ENCODE measurements at places on chromosomes 7 and 10. TPM values are rescaled to one million over a fixed set of nuclear protein-coding genes. Genes with fewer than 3 reads are reported as not detected.

DNA sequence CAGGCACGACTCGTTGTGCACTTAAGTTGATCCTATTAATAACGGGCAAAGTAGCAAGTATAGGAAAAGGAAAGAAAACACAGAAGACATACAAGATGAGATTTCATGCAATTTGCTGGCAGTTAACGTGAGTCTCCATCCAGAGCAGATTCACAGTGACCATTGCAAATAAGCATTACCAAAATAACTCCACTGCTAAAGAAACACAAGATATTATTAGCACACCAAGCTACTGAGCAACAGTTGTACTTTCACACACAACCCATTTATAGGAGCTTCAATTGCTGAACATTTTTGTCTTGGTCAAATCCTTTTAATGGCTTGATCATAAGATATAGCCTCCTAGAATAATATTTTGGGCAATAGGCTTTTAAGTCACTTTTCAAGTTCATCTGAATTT is 187.7 kb upstream of the HGF start:
- DNase-seq, result no peak
- no peak overlapping the region for H3K4me3 ChIP-seq

GRCh38 chr10:689121-689451 is 382 bp downstream of the DIP2C start:
- H3K4me1 ChIP-seq, result peaks cover 45% of the 10 kb centered on the region
- H3K27ac ChIP-seq, result peak overlapping the region; percentile 96
- H3K36me3 ChIP-seq, result no peaks in the 10 kb centered on the region
- no peak for DNase-seq

OR9A2 gene
- not detected for total RNA-seq

DNA sequence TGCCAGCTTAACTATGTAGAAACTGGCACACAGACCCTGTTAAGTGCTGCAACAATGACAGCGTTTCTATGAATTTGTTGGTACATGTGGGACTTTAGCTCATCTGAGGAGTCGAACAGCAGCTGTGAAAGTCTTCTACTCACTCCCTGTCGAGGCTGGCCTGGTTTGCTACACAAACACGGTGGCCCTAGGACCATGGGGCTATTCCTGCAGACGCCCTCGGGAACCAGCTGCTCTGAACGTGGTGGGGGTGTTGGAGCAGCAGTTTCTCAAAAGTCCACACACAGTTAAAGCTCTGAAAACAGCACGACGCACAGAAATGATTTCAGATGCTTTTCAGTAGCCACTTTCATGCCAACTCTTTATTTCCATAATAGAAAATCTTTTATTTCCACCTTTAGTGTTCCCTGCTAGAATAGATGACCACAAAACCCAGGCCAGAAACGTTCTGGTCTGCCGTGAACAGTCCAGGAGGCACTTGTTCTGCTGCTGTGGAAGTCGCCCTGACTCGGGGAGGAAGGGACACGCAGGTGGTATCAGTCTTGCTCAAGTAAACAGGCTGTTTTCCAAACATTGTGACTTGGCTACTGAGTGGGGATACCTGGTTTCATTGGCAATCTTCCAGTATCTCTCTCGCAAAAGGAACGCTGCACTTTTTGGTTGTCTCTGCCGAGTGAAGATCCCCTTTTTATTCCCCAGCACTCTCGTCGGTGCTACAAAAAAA is 21.5 kb downstream of the GUSB start:
- no peak for DNase-seq
- no peaks in the 10 kb centered on the region for H3K27me3 ChIP-seq
- H3K4me3 ChIP-seq, result no peak overlapping the region

BTRC gene
- 3.5 TPM for total RNA-seq

- no peak overlapping the region for H3K4me3 ChIP-seq
- H3K27ac ChIP-seq, result no peak overlapping the region
- no peaks in the 10 kb centered on the region for H3K27me3 ChIP-seq
- DNase-seq, result no peak
Measured at GRCh38 chr7:133391206-133391605, 138.3 kb downstream of the EXOC4 start.

DNA sequence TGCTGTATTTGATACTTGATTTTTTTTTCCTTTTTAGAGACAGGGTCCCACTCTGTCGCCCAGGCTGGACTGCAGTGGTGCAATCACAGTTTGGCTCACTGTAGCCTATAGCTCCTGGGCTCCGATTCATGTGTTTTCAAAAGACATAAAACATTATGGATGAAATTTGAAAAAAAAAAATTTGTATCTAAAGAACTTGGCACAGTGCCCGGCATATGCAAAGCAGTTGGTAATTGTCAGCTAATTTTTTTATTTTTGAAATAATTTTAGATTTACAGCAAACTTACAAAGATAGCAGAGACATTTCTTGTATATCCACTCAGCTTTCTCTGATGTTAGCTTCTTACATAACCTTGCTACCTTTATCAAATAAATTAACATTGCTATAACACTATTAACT is 20.3 kb upstream of the SAMD8 start:
- H3K27ac ChIP-seq, result no peak overlapping the region
- no peak for DNase-seq
- no peaks in the 10 kb centered on the region for H3K4me1 ChIP-seq
- no peak overlapping the region for H3K4me3 ChIP-seq

DNA sequence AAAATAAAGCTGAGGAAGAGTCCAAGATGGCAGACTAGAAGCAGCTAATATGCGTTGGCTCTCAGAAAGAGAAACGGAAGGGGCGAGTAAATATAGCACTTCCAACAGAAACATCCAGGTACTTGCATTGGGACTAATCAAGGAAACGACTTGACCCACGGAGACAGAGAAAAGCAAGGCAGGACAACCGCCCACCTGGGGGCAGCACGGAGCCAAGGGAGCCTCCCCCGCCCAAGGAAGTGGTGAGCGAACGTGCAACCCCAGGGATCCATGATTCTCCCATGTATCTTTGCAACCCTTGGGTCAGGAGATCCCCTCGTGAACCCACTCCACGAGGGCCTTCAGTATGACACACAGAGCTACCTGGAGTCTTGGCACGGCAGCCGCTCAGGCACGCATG is 45.4 kb upstream of the GRM3 start:
- H3K27me3 ChIP-seq, result no peaks in the 10 kb centered on the region
- H3K4me1 ChIP-seq, result no peaks in the 10 kb centered on the region
- no peak for DNase-seq
- H3K36me3 ChIP-seq, result no peaks in the 10 kb centered on the region
- H3K27ac ChIP-seq, result no peak overlapping the region

TMEM213 gene
- total RNA-seq, result not detected

GRCh38 chr10:106959521-106959920 is 205.0 kb downstream of the SORCS1 start:
- H3K36me3 ChIP-seq, result no peaks in the 10 kb centered on the region
- H3K27me3 ChIP-seq, result no peaks in the 10 kb centered on the region
- no peaks in the 10 kb centered on the region for H3K4me1 ChIP-seq
- no peak for DNase-seq

- H3K27ac ChIP-seq, result no peak overlapping the region
- no peaks in the 10 kb centered on the region for H3K36me3 ChIP-seq
- H3K4me3 ChIP-seq, result no peak overlapping the region
- no peaks in the 10 kb centered on the region for H3K27me3 ChIP-seq
- no peaks in the 10 kb centered on the region for H3K4me1 ChIP-seq
Measured at GRCh38 chr10:50850578-50851230, 34.7 kb downstream of the A1CF start.

ADAM8 gene
- total RNA-seq, result 50.8 TPM

GRCh38 chr10:132785723-132786475 is at the start of gene NKX6-2:
TSS of gene NKX6-2 (minus strand) at chr10:132786147. CDS start at chr10:132785948, 199 bp downstream.
- peaks cover 10% of the 10 kb centered on the region for H3K36me3 ChIP-seq
- DNase-seq, result peak; percentile 63
- no peak within 1 kb of the TSS for H3K27ac ChIP-seq

GRCh38 chr10:103041391-103041790 is 123.3 kb downstream of the CNNM2 start:
- H3K4me3 ChIP-seq, result no peak overlapping the region
- H3K36me3 ChIP-seq, result no peaks in the 10 kb centered on the region
- DNase-seq, result no peak
- no peak overlapping the region for H3K27ac ChIP-seq
- H3K4me1 ChIP-seq, result peaks cover 22% of the 10 kb centered on the region

- H3K36me3 ChIP-seq, result no peaks in the 10 kb centered on the region
- H3K4me3 ChIP-seq, result no peak overlapping the region
- H3K27me3 ChIP-seq, result no peaks in the 10 kb centered on the region
- no peaks in the 10 kb centered on the region for H3K4me1 ChIP-seq
- H3K27ac ChIP-seq, result no peak overlapping the region
Measured at GRCh38 chr10:132500781-132501415, 36.7 kb upstream of the INPP5A start.

DNA sequence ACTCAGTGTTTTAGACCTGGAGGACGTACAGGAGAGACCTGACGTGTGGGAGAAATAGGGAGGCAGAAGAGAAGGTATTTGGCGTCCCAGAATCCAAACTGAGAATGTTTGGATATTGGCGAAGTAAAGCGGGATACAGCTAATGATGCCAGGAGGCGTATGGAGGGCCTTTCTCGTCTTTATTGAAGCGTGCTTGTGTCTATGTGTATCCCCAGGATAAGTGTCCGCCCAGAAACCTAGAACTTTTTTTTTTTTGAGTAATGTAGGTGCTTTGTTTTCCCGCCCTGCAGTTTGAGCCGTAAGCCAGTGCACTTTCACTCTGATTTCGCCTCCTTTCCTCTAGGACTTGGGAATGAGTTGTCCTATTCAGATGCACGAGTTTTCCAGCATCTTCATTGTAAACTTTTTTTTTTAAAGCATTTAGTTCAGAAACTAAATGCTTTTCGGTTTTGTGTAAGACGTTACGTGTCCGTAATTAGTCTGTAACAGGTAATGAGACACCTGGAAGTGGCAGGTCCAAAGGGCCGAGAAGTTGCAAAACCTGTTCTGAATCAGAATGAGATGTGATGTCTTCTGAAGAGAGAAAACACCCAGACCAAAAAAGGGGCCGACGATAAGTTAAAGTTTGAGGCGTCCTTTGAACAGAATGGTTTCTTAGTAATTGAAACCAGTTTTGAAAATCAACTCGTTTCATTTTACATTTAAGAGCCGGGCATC is 746 bp downstream of the ARL5B start:
- peaks cover 49% of the 10 kb centered on the region for H3K4me1 ChIP-seq
- H3K27ac ChIP-seq, result peak overlapping the region; percentile 98
- H3K36me3 ChIP-seq, result no peaks in the 10 kb centered on the region
- H3K27me3 ChIP-seq, result no peaks in the 10 kb centered on the region

GRCh38 chr7:105296491-105296890 is 92.2 kb downstream of the SRPK2 start:
- DNase-seq, result no peak
- H3K4me3 ChIP-seq, result no peak overlapping the region
- no peaks in the 10 kb centered on the region for H3K27me3 ChIP-seq
- H3K36me3 ChIP-seq, result no peaks in the 10 kb centered on the region
- no peaks in the 10 kb centered on the region for H3K4me1 ChIP-seq
- H3K27ac ChIP-seq, result no peak overlapping the region

- no peak overlapping the region for H3K4me3 ChIP-seq
- DNase-seq, result no peak
- H3K36me3 ChIP-seq, result no peaks in the 10 kb centered on the region
- H3K27me3 ChIP-seq, result no peaks in the 10 kb centered on the region
- no peaks in the 10 kb centered on the region for H3K4me1 ChIP-seq
Measured at GRCh38 chr7:110130669-110131068, 960.3 kb upstream of the LRRN3 start.

GRCh38 chr7:155665957-155666287 is 21.5 kb downstream of the RBM33 start:
- peaks cover 13% of the 10 kb centered on the region for H3K36me3 ChIP-seq
- no peak overlapping the region for H3K27ac ChIP-seq
- H3K4me3 ChIP-seq, result no peak overlapping the region
- peaks cover 81% of the 10 kb centered on the region for H3K4me1 ChIP-seq

DNA sequence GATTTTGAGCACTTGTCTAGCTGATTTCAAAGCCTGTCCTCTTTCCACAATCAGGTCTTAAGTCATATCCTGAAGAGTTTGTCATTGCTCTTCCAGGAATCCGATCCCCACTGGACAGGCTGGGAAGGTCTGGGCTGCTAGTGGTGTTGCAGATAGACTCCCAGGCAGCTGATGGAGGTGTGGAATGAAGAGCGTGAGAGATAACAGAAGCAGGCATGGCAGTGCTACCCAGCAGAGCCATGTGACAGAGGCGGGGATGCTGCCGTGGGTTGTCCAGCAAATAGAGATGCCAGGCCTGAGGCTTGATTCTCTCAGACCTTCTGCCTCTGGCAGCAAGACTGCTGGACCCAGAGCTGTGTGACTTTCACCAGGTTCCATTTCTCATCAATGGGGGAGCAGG is 116.5 kb upstream of the EEPD1 start:
- no peaks in the 10 kb centered on the region for H3K27me3 ChIP-seq
- peaks cover 9% of the 10 kb centered on the region for H3K4me1 ChIP-seq
- H3K4me3 ChIP-seq, result no peak overlapping the region
- no peak for DNase-seq
- no peaks in the 10 kb centered on the region for H3K36me3 ChIP-seq
- peak overlapping the region; percentile 64 for H3K27ac ChIP-seq

EPO gene
- total RNA-seq, result not detected

PLAC9 gene
- total RNA-seq, result 2.0 TPM

LIPJ gene
- total RNA-seq, result not detected

DNA sequence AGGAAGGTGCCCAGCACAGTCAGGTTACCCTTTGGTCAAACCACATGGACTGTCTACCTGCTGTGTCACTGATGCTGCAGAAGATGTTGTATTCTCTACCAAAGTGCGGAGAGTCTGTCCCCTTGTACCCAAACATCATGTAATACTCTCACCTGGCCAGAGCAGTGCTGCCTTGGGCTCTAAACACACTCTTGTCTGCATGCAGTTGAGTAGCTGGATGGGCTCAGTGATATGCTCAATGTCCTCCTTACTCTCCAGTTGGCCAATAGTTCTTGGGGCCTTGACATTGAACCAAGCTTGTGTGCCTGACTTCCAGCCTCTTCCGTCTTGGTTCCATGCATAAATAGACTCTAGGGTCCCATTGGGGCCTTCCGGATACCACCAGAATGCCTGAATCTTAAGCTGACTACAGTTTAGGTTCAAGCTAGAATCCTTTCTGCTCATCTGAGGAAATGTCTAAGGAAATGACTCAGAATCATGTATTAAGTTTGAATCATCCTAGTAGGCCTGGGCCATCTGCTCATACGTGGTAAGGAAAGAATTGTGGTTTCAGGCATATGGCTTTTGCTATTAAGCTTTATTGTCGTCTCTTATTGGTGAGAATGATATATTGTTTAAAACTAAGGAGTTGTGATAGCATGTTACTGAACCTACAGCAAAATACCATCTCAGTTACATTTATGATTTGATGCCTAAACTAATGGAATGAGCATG is 118.0 kb downstream of the OTUD1 start:
- no peaks in the 10 kb centered on the region for H3K36me3 ChIP-seq
- DNase-seq, result no peak
- no peaks in the 10 kb centered on the region for H3K27me3 ChIP-seq
- no peak overlapping the region for H3K4me3 ChIP-seq

PNLIPRP1 gene
- not detected for total RNA-seq
